Skin of body (tissue), 3 donors: ENCODE measurements at places on chromosomes 6 and 20. TPM values are rescaled to one million over a fixed set of nuclear protein-coding genes. Genes with fewer than 3 reads are reported as not detected.

DNA sequence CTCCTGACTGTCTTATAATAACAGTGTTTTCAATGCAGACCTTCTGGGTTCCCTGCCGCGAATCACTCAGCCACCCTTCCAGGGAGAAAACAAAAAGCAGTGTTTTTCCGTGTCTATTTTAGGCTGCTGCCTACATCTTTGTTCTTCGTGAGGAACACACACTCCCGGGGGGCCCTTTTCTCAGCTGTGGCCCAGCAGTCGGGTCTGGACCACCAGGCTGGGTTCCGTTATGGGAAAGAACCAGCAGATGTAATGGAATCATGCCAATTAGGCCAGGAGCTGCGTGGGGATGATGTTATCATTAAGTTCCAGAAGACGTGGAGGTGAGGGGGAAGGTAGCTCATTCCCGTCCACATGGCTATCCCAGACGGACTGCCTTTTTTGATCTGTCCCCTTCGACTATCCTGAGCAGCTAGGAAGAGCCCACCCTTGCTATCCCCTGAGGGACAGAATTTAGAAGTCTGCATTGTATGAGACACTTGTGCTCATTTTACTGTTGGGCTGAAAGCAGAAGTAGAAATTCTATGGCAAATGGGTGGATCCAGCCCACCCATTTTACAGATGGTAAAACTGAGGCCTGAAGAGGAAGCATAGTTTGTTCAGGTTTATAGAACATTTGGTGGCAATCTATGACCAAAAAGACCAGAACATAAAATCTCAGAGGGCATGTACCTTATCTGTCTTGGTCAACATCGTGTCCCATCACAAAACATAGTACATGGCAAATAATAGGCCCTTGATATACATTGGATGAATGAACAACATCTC, 54.5 kb downstream of the KCNB1 start:
- DNase-seq, result peak; percentile 30

ARMH2 gene
- not detected for total RNA-seq

- DNase-seq, result no peak
Measured at GRCh38 chr6:27872642-27873020, 39.6 kb downstream of the OR2B2 start.

TMC2 gene
- total RNA-seq, result 0.10 TPM

- peak; percentile 40 for DNase-seq
Measured at GRCh38 chr6:148304976-148305375, 37.7 kb upstream of the SASH1 start.

DNA sequence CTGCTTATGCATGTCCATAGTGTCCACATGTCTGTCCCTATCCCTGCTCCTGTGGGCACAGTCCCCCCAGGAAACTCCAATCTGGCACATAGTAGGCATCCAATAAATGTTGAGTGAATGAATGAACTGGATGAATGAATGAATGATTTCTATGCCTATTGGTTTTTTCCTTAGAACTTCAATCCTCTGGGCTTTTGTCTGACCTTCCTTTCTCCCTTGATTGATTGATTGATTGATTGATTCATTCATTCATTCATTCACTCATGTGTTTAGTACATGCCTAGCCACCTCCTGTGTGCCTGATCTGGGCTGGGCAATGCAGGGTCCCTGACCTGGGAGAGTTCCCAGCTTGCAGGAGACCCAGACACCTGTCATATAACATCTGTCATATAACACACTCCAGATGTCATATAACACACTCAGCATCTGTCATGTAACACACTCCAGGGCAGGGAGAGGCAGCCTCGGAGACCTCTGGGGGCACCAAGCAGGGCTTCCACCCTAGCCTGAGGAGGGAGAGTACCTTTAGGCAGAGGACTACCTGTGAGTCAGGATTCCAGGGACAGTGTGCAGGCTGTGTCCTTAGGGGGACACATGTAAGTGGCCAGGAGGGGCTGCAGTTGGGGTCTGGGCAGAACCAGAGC, 17.9 kb downstream of the VSTM2L start:
- no peak for DNase-seq

DNA sequence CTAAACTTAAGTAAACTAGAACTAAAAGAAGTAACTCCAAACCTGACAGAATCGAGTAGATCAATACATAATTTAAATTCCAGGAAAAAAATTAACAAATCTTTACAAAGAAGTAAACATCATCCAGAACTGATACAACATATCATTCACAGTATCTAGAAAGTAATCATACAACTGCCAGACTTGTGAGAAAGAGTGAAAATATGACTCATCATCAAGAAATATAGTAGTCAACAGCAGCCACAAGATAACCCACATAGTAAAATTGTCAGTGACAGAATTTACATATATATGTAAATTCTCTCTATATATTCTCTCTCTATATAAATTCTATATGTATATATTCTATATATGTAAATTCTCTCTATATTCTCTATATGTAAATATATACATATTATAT, 242.8 kb upstream of the RGS17 start:
- no peak for DNase-seq

DNA sequence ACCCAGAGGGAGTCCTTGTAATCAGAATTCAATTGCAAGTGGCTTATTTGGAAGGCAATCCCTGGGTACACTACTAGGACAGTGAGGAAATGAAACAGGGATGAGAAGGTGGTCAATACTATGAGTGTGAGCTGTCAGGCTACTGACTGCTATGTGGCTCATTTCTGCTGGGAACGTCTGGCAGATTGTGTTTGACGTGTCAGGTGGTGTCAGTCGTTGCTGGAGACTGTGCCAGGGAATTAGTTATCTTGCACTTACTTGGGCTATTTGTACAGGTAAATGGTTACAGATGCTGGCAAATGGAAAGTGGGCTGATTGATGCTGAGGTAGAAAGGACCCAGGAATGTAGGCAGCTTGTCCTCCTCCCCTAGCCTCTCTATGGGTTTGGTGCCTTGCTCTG, 17.4 kb downstream of the CST4 start:
- no peak for DNase-seq

GRCh38 chr20:21173485-21173884, 47.6 kb downstream of the KIZ start:
- DNase-seq, result no peak

DNA sequence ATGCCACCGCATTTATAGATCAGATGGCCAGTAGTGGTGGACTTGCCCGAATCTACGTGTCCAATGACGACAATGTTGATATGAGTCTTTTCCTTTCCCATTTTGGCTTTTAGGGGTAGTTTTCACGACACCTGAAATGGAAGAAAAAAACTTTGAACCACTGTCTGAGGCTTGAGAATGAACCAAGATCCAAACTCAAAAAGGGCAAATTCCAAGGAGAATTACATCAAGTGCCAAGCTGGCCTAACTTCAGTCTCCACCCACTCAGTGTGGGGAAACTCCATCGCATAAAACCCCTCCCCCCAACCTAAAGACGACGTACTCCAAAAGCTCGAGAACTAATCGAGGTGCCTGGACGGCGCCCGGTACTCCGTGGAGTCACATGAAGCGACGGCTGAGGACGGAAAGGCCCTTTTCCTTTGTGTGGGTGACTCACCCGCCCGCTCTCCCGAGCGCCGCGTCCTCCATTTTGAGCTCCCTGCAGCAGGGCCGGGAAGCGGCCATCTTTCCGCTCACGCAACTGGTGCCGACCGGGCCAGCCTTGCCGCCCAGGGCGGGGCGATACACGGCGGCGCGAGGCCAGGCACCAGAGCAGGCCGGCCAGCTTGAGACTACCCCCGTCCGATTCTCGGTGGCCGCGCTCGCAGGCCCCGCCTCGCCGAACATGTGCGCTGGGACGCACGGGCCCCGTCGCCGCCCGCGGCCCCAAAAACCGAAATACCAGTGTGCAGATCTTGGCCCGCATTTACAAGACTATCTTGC, 725 bp downstream of the EEF1A1 start:
- DNase-seq, result peak; percentile 58

GRCh38 chr20:45181639-45182038, 6.9 kb downstream of the PI3 start:
- no peak for DNase-seq

DNA sequence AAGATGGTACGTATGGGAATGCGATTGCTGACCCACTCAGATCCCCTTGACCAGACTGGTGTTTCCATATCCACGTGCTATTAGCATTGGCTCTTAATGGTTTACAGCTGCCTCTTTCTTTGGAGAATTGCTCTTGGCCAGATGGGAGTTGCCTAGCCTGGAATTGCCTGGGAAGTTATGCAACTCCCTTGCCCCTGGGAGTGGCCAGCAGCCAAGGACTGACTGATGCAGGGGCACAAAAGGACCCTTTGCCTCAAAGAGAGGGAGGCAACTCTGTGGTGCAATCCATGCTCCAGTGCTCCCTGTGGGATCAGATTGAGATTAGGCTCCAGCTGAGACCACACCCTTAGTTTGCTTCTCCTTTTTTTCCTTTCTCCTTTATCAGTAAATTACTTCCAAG, 203.5 kb upstream of the JAG1 start:
- DNase-seq, result no peak

DNA sequence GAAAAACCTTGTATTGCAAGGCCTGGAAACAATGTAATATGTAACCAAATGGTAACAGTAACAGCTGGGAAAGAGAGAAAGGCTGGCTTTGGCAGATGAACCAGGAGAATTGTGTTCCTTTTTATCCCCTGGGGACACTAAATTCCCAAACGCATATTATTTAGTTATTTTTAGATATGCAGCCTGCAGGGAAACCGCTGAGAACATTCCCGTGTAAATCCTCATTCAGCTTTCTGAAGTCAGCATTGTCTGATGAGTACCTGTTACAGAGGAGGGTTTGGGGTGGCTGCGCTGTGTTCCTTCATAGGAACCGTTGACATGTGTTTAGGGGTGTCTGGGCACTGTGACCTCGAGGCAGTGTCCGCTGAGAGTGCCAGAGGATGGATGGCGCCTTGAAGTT, 101.3 kb downstream of the SMOC2 start:
- no peak for DNase-seq

- DNase-seq, result no peak
Measured at GRCh38 chr20:34420146-34420545, 57.1 kb downstream of the ITCH start.

- DNase-seq, result no peak
Measured at GRCh38 chr20:39676857-39677391, 714.8 kb downstream of the DHX35 start.

DNA sequence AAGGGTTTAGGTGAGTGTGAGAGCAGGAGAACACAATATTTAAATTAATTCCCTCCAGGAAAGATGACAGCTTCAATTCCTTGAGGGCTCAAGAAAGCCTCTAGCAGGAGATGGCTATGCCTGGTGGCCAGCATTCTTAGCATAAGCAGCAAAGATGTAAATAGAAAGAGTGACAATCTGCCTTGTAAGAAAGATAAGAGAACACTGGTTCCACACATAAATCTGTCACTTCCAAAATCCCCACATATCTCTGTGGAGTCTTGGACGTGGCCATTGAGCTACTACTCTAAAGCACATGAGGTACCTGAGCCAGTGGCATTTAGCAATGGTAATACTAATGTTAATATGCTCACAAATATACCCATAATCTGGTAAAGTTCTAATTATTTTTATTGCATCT, 29.2 kb downstream of the DEFB114 start:
- DNase-seq, result no peak

GRCh38 chr6:151330130-151330696, 61.1 kb downstream of the ZBTB2 start:
- DNase-seq, result peak; percentile 67

GRCh38 chr6:56866917-56867522, 87.9 kb upstream of the BEND6 start:
- DNase-seq, result no peak

GRCh38 chr20:22491194-22491505, 93.2 kb downstream of the FOXA2 start:
- DNase-seq, result no peak

ANGPT4 gene
- total RNA-seq, result 0.10 TPM

GRCh38 chr6:168448243-168448855, 7.4 kb downstream of the SMOC2 start:
- DNase-seq, result no peak

ABHD16B gene
- total RNA-seq, result not detected

DNA sequence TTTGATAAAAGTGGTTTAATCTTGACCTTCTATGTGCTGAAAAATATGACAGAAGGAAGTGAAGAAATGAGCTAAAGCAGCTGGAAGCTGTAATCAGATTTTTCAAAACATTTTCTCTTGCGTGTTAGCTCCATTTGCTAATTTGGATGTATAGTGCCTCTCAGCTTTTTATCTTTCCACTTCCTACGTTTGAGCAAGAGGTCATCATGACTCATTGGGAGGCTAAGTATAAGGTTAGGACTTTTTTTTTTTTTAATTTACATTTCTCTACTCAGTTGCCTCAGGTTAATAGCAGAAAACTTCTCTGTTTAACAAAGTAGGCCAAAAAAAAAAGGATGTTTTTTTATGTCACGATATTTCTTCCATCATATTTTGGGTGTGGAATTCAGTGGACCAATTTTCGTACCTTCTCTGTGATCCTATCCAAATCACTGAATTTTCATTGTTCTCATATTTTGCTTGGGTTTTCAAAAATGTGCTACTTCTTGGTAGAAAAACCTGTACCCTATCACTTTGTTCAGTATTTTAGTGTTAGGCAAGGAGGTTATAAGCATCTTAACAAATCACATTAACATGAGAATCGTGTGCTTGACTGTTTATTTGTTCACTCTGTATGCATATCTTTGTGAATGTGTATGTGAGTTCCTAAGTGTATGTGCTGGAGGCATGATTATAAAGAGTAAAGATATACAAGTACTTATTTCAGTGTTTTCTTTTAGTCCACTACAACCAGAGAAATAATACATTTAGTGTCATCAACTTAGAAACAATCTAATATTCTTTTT, 1028.3 kb upstream of the EYS start:
- DNase-seq, result no peak

SLC22A16 gene
- 2.0 TPM for total RNA-seq

DNA sequence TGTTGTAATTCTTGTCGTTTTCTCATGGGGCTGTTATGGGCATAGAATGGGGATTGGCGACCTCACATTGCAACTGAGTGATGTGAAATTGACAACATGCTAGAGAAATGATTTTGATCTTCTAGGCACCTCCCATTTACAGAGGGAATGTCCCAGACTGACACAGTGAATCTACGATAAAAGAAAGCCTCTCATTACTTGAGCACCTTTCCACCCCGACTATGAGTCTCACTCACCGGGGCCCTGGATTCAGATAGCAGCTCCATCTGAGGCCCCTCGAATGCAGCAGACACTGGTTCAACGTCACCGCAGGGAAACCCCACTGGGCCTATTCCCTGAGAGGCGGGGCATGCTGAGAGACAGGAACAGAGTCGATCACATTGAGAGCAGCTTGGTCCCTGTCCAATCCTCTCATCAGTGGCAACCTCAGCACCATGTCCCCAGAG, 49.1 kb downstream of the NFATC2 start:
- no peak for DNase-seq

DNA sequence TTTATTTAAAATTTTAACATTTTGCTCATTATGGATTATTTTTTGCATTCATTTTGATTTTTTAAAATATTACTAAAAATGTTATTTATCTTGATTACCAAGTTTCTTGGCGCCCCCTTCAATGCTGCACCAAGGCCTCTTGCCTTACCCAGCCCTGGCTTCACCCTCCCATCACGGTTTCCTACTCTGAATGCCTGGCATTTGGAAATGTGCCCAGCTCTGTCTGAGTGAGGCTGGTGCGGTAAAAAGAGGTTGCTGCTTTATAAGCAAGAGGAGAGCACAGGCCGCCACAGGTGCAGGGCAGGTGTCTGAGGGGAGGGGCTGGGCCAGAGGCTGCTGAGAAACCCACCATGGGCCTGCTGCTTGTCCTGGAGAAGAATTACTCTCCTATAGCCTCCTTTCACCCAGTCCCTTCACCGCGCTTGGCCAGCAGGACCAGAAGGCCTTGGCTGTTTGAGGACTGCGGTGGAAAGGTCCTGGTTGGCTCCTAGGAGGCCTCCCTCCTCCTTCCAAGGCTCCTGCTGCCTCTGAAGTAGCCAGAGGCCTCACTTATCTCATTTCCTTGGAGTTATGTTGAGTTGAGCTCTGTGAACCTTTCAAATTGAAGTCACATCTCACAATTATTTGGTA, 62.6 kb downstream of the BANF2 start:
- no peak for DNase-seq
